Cardiac septum (tissue), 1 donor: ENCODE measurements at places on chromosomes 6 and 20. TPM values are rescaled to one million over a fixed set of nuclear protein-coding genes. Genes with fewer than 3 reads are reported as not detected.
A peak's percentile ranks its signal among the peaks of the same experiment; 100 is the strongest.

GRCh38 chr20:38167851-38168760 is 3.0 kb upstream of the TGM2 start:
- peak; percentile 88 for DNase-seq

- peak; percentile 64 for DNase-seq
Observed at GRCh38 chr20:58146746-58147140, 81.7 kb downstream of the ANKRD60 start.

The SOX4 gene
- 9.8 TPM for total RNA-seq

DNA sequence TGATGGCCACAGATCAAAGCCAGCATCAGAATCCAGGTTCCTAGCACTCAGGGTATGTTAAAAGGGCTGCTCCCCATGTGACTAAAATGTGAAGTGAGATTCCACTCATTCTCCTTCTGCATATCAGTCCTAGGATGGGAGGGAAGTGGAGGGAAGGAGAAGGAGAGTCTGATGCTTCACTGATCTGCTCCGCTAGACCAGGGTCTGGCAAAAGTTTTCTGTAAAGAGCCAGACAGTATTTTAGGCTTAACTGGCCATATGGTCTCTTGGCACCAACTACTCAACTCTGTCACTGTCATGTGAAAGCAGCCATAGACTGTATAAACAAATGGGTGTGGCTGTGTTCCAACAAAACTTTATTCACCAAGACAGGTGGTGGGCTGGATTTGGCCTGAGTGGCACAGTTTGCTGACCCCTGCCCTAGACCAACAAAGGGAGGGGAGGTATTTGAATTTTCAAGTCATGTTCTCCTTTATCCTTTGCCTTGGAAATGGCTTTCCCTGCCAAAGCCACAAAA is 22.6 kb downstream of the GHRH start:
- DNase-seq: no peak

GRCh38 chr6:3252369-3252768 is 6.4 kb upstream of the PSMG4 start:
- DNase-seq: no peak

DNA sequence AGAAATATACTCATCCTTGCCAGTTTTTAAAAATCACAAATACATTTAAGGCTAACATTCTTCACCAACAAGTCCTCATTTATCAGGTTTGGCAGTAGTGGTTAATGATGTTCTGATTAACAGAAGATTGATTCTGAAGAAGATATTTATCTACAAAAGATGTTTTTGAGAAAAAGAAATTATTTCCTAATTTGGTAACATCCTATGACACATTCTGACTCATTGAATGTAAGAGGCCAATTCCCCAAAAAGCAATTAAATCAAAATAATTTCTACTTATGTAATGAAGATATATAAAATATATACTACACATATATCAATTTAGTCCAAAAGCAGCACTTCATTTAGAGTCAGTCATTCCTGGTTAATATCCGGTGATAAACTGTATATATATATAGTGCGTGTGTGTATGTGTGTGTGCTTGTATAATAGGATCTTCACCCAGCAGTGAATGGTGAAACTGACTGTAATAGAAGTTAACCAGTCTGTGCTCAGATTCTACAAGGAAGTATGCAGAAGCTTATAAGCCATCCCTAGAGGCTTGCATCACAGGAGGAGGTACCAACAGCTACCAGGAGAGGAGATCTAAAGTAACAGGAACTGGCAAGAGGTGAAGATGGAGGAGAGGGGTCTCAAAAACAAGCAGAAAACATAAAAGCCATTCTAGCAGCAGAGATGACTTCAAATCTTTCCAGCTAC is 82.9 kb upstream of the MARCKS start:
- DNase-seq: no peak

DNA sequence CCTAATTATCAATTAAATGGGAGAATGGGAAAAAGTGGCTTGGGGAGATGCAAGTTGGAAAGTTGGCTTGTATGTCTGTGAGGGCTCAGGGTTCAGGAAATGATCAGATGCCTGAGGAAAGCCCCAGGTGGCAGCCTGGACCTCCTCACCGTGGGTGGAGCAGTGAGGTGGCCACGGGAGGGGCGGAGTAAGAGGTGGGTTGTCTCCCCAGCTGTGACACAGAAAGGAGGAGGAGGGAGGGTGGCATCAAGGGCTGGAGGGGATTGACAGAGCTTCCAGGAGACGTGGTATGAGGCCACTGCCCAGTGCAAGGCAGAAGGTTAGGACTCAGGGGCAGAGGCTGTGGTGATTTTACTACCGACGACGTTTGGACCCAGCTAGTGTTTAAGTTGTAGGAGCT is 672.2 kb downstream of the PRKN start:
- DNase-seq: no peak

- no peak for DNase-seq
Observed at GRCh38 chr20:19288061-19288460, 75.6 kb downstream of the SLC24A3 start.
